Activated gamma-delta T cell treated with anti-CD3 and anti-CD28 coated beads, Interleukin-2, amount 50 U/mL, for 16 hours (primary cell): ENCODE measurements at places on chromosomes 5 and 9.
A peak's percentile ranks its signal among the peaks of the same experiment; 100 is the strongest.

DNA sequence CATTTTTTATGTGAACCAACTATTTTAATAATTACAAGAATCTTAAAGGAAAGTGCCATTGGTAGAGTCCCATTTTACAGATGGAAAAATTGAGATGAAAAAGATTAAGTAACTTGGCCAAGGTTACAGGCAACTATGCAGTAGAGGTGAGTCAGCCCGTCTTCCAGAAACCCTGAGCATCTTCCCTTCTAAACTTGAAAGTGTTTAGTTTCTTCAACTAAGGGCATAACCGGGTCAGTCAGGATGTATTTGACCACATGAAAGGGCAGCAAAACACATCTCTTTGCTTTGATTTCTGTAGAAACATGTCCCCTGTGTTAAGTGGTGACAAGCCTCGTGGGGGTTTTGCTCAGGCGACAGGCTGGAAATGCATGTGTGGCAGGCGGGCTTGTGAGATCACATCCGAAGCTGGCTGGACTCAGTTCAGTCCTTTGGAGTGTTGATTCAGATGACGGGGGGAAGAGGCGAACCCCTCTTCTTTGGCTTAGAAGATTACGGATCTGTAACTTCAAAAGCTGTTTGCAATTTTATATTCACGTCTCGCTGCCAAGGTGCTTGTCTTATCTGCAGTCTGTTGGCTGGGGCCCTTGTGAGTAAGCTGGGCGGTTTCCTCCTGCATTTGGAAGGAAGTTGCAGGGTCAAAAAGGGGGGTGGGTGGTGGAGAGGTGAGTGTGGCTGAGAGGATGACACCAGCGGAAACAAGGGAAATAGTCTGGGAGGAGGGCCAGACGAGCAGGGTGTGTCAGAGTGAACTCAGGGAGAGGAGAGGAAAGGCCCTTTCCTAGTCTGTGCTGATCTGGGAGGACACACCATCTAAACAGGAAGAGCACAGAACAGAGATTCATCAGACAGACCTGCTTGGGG is 78.9 kb upstream of the RPS23 start:
- peak; percentile 61 for DNase-seq

- DNase-seq = no peak
These were observed 459.2 kb upstream of the RGMB start for GRCh38 chr5:98314292-98314691.

- no peak for DNase-seq
These were observed 38.5 kb downstream of the CYSTM1 start for GRCh38 chr5:140213370-140213983.

- DNase-seq = no peak
These were observed 661 bp upstream of the SLC25A51 start for GRCh38 chr9:37904445-37905130.

DNA sequence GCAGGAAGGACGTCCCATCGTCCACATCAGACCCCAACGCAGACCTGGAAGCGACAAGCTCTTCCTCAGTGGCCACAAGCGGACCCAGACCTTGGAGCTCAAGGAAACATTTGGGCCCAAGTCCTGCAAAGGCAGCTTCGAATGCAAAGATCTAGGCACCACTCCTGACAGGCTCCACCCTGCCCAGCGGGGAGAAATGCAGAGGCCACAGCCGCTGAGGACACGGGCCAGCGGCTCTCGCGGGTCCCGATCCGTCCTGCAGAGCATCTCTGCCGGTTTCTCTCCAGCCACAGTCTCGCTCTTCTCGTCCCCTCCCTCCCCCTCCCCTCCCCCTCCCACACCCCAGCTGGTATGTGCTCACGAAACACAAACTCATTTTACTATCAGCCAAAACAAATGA is 4.9 kb downstream of the SOHLH1 start:
- DNase-seq = no peak

GRCh38 chr5:58043032-58043945 is 416.6 kb downstream of the PLK2 start:
- no peak for DNase-seq

- peak; percentile 85 for DNase-seq
These were observed 97.1 kb upstream of the SELENOP start for GRCh38 chr5:42908509-42909488.

GRCh38 chr5:35149041-35149440 is 81.2 kb downstream of the PRLR start:
- no peak for DNase-seq

- no peak for DNase-seq
These were observed 51.3 kb downstream of the DENND4C start for GRCh38 chr9:19281801-19282200.

DNA sequence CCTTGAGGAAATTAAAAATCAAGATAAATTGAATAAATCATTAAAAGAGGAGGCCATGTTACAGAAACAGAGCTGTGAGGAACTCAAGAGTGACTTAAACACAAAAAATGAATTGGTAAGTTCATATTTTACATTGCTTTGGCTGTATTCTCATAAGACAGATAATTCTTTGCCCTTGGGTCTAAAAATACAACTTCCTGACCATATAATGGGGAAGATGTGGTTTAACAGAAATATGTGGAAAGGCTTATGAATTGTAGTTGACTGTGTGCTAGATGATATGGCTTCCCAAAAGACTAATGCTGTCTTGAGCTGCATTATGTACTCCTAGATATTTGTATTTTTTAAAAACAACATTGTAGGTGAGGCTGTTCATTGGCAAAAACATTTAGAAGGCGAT is 33.1 kb downstream of the CNTRL start:
- DNase-seq = no peak

- no peak for DNase-seq
These were observed 25.1 kb downstream of the TRIO start for GRCh38 chr5:14168144-14168792.

- DNase-seq = no peak
These were observed 1121.6 kb downstream of the MAT2B start for GRCh38 chr5:164627021-164627420.

DNA sequence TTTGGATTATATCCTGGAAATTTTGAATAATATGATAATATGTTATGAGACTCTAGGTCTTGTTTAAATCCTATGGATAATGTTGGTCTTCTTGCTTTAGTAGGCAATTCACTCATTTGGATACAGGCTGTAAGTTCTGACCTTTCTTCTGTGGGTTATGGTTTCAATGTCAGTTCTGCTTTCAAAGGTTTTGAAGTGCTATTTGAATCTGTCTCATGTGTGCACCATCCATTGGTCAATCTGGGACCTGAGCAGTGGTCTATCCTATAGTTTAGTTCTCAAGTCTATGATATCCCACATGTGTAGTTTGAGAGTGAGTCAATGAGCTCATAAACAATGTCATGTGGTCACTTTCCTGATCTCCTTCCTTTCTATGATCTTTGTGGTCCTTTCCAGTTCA is 94.4 kb downstream of the RMI1 start:
- DNase-seq = no peak

- no peak for DNase-seq
These were observed 52.3 kb upstream of the MOCS2 start for GRCh38 chr5:53161876-53162275.

DNA sequence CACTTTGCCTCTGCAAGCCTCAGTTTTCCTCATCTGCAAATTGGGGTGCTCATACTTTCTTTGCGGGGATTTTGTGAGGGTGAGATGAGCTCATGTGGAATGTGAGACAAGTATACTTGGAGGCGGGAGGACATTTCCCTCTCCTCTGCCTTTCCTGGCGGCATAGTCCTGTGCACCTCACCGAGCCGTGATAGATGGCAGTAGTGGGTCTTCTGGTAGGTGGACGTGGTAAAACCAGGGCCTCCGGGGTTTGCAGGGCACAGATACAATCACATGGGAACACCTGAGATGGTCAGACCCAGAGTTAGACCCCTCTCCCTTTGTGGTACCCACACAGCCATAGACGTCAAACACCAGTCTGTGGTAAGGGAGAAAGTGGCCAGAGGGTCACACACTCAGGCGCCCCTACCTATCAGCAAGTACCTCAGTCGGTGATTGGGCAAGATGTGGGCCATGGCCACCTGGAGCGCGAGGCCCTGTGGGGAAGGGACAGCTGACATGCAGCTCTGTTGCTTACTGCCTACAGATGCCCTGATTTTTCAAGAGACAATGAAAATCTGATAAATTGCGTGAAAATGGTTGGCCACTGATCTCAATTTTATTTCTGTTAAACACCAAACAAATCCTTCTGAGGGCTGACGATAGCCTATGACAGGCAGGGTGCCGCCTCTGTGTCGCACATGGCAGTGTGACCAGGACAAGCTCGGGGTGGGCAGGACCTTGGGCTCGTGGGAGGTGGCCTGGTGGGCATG is 9.9 kb downstream of the ERGIC1 start:
- no peak for DNase-seq

DNA sequence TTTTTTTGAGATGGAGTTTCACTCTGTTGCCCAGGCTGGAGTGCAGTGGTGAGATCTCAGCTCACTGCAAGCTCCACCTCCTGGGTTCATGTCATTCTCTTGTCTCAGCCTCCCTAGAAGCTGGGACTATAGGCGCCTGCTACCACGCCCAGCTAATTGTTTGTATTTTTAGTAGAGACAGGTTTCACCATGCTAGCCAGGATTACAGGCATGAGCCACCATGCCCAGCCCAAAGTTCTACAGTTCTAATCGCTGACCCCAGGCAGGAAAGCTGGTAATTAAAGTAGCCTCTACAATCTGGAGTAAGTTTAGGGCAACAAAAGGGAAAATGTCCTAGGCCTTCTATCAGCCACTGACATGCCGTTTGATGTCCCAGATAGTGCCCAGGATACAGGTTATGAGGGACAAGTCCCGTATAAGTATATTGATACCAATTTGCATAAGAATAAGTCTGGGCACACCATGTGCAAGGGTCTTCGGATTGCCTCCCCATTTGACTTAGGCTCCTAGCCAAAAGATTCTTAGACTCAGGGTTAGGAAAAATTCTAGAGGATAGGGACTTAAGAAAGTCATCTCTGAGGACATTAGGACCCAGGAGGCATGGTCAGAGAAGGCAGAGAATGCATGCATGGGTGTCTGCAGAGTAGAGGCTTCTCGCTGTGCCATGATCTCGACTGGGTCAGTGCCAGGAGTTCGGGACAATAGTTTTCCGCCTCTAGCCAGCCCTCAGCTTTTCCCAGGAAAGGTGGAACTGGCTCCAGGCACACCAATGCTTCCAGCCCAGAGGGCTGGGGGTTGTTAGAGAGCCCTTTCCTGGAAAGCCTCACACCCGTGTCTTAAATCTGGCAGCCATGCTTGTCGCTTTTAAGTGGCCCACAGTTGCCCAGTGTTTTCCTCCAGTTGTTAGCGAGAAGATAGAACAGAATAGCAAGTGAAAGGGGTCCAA is 1111.1 kb downstream of the TAF11L14 start:
- DNase-seq = no peak

DNA sequence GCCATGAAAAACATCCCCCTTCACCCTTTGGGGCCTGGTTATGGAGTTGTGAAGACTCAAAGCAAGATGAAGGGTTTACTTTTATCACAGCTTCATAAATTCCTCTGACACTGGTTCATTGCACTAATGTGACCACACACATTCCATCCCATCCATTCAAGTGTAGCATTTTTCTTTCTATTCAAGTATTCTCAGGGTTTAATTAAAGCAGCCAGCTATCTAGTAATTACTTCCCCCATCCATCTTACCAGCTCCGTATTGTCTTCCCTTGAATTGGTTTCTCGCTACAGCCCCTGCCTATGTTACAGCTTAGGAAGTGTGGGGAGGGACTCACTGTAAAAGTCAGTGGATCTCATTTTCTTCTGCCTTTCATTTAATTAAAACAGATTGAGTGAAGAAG is 387.0 kb upstream of the RFX3 start:
- DNase-seq = no peak

DNA sequence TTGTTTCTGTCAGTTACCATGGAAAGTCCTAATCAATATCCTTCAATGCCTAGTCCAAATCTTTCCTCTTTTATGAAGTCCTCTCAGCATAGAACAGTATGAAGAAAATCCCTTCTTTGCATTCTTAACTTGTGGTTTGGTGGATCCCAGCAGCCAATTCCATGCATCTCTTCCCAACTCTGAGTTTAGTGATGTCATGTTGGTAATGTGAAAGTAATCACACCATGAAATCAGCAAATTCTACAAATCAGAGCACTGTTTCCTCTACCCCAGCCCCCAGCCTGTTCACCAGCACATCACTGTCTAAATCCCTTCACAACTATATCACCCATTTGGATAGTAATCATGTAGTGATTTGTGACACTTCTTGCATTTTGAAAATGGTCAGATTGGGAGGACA is 4.7 kb upstream of the C1QTNF2 start:
- DNase-seq = no peak

GRCh38 chr5:159933531-159934485 is 17.5 kb downstream of the ADRA1B start:
- peak; percentile 12 for DNase-seq

DNA sequence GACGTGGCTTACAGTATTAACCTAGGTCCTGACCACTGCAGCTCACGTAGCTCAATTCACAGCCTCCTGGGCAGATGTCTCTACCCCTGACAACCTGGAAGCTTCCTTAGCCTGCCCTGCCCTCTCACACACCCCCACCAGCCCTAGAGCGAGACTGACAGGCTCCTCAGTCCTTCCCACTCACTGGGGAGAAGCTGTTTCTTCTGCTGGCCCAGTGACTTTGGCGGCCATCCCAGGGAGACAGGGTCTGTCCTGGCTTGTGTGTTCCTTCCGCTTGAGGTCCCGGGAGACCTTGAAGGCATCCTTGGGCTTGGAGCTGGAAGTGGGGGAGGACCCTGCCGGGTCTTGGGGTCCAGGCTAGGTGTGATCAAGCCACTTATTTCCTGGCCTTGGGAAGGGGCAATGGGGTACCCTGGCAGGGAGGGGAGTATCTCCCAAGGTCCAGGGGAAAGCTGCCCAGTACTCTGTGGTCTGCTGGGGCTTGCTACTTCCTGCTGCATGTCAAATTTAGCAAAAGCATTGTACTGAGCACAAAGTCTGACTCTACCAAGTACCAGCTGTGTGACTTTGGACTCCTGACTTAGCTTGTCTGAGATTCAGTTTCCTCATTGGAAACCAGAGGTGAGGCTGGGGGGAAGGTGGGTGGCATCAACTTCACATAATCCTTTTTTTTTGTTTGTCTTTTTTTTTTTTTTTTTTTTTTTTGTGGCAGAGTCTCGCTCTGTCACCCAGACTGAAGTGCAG is 1.9 kb downstream of the MIGA2 start:
- DNase-seq = no peak

- DNase-seq = no peak
These were observed 3.7 kb upstream of the UCK1 start for GRCh38 chr9:131534721-131535237.

DNA sequence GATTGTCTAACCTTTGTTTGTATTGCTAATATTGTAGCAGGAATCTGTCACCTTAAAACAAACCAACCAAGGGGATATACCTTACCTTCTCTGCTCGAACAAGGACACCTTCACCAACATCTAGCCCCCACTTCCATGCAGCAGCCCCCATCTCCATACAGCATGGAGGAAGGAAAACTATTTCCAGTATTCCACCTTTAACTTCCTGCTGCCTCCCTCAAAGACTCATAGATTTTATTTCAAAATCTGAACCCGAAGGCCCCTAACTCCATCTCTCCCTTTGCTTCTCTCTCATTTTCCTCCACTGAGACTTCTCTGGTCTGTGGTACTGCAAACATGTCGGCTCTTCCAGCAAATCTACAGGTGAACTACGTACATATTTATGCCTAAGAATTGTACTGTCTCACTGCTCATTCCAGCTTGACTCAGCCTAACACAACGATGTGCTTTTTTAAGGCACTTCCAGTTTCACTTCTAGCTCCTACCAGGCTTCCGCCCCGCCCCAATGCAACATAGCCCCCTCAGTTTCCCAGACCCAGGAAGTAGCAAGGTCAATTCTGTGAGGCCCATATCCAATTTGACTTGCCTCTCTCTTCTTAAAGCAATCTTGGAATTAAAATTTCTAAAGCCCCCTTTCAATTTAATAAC is 70.7 kb upstream of the RNF38 start:
- no peak for DNase-seq
